ENCODE measurements at places on chromosomes 1 and 21.

DNA sequence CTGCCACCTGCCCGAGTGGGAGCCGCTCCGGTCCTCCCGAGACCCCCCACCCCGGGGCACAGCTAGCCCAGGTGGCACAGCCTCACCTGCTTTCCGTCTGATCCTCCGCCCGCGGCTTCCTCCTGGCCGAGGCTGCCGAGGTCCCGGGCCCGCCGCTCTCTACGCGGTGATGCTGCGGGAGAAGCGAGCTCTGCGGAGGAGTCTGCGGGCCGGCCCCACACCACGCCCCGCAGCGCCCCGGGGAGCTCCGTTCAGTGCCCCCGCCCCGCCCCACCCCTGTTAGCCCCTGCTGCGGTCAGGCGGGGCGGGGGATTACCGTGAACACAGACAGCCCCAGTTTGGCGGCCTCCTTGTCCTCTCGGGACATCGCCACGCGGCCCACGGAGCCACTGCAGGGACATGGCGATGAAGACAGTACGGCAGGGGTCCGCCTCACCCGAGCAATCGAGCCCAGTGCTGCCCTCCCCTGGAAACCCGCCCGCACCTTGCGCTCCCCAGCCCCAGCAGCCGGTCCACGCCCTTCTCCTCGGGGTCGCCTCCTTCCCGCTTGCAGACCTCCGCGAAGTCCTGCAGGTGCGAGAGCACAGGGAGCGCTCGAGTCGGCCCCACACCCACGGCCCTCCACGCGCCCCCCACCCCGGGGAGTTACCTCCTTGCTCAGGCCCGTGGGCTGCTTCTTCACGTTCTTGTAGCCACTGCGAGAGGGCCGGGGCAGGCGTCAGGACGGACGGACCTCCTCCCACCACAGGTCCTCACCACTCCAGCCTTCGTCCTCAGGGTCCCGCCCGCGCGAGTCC is 933 bp downstream of the C1orf35 start:
- DNase-seq = no peak

- DNase-seq = no peak
Measured at GRCh38 chr1:214446772-214447556, 104.4 kb downstream of the PTPN14 start.

DNA sequence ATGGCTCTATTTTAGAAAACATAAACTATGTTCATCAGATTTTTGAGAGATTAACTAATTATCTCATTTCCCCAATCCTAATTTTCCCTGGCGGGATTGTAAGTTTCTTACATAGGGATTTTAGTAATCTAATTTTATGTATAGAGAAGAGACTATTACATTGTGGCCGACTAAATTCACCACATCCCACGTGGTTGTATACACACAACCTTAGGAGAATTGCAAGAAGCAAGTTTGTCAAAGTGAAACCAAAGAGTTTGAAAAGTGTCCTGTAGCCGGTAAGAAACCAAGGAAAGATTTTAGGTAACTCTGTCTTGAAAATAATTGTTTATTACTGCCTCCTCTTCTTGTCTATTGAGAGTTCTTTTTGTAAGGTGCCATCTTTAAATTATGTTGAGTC is 550.6 kb downstream of the LTN1 start:
- no peak for DNase-seq

GRCh38 chr1:172398193-172398592 is 22.3 kb upstream of the C1orf105 start:
- DNase-seq = no peak

DNA sequence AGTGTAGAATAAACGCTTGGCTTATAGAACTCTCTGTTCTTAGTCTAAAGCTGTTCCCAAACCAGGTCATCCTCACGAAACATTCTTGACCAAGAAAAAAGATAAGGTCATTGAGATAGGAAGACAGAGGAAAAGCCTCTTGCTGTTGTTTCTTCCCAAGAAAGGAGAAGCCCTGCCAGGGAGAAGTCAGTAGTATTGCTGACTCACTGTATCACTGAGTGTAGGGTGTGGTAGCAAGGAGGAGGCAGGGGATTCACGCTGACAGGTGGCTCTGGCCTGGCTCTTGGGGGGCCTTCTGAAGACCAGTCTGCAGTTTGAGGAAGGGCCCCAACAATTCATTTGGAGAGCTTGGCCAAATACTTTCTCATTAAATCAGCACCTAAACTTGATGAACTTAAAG is 97.8 kb downstream of the CD247 start:
- DNase-seq = no peak

- no peak for DNase-seq
Measured at GRCh38 chr21:38027901-38028498, 111.7 kb upstream of the KCNJ6 start.
